ENCODE measurements at places on chromosomes 1 and 21. TPM values are rescaled to one million over a fixed set of nuclear protein-coding genes. Genes with fewer than 3 reads are reported as not detected.

KCNQ4 gene
- total RNA-seq: 0.16 TPM

AK5 gene
- 1.1 TPM for total RNA-seq

GRCh38 chr1:172748201-172748600, 89.3 kb downstream of the FASLG start:
- H3K4me3 ChIP-seq: no peak overlapping the region
- H3K4me1 ChIP-seq: peaks cover 24% of the 10 kb centered on the region
- no peak overlapping the region for H3K27ac ChIP-seq
- DNase-seq: no peak
- H3K27me3 ChIP-seq: no peaks in the 10 kb centered on the region

GRCh38 chr1:40567825-40568224, 36.4 kb downstream of the ZNF684 start:
- no peaks in the 10 kb centered on the region for H3K27me3 ChIP-seq
- no peak overlapping the region for H3K27ac ChIP-seq
- DNase-seq: no peak
- H3K36me3 ChIP-seq: no peaks in the 10 kb centered on the region
- no peak overlapping the region for H3K4me3 ChIP-seq
- H3K4me1 ChIP-seq: no peaks in the 10 kb centered on the region

DNA sequence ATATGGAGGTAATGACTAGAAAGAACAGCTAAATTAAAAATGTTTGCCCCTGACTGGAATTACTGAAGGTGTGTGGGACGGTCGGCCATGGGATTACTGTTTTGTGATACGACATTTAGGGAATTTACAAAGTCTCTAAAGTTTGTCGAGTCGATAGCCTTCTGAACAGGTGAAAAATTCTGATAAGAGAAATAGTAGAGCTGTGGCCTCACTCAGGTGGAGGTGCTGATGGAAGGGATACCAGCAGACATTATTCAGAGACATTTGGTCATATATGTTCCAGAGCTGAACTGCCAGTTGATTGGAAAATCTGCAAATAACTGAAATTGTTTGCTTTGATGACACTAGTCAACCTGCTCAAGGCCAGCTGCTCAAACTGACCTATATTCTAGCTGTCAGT, 71.1 kb downstream of the ADCY10 start:
- H3K27ac ChIP-seq: no peak overlapping the region
- H3K36me3 ChIP-seq: no peaks in the 10 kb centered on the region
- H3K27me3 ChIP-seq: no peaks in the 10 kb centered on the region
- H3K4me3 ChIP-seq: no peak overlapping the region

DNA sequence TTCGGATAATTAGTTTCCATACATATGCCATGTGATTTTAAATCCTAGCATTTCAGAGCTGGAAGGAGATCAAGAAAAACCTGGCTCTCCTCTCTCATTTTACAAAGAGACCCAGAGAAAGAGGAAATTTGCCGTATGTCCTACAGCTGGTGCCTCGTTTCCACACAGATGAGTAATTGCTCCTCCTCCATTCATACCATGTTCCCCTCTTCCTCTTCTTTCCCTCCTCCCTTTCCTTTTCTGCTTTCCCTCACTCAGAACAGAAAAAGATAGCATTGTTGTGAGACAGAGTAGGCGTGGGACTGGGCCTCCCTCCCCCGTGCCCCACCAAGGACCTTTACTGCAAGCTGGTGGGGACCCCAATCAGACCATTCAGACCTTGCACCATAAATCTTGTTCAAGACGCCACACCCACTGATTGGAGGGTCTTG, 13.7 kb upstream of the SLC44A3 start:
- H3K36me3 ChIP-seq: no peaks in the 10 kb centered on the region
- H3K27ac ChIP-seq: no peak overlapping the region
- H3K4me3 ChIP-seq: no peak overlapping the region
- no peak for DNase-seq

DNA sequence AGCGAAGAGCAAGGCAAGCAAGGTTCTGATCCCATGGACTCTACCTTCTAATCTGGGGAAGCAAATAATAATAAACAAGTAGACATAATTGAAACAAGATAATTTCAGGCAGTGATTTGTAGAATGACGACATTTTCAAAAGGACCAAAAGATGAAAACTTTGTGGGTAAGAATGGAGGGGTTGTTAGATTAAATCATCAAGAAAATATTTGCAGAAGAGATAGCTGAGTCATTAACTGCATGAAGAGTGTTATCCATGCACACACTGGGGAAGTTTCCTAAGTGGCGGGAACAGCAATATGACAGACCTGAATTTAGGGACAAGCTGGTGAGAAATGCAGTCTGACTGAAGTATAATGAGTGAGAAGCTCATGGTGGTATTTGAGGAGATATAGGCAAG, 583.1 kb upstream of the RGS18 start:
- H3K36me3 ChIP-seq: no peaks in the 10 kb centered on the region
- H3K4me1 ChIP-seq: no peaks in the 10 kb centered on the region
- no peak for DNase-seq
- no peaks in the 10 kb centered on the region for H3K27me3 ChIP-seq
- H3K4me3 ChIP-seq: no peak overlapping the region
